ENCODE measurements at places on chromosomes 3 and 15. TPM values are rescaled to one million over a fixed set of nuclear protein-coding genes. Genes with fewer than 3 reads are reported as not detected.

TGM4 gene
- not detected for total RNA-seq

SETD2 gene
- total RNA-seq: 38.1 TPM

- no peak for DNase-seq
Measured at GRCh38 chr15:88247914-88248313, 8.6 kb downstream of the NTRK3 start.

- DNase-seq: no peak
Measured at GRCh38 chr3:40208251-40208650, 101.3 kb upstream of the EIF1B start.

DNA sequence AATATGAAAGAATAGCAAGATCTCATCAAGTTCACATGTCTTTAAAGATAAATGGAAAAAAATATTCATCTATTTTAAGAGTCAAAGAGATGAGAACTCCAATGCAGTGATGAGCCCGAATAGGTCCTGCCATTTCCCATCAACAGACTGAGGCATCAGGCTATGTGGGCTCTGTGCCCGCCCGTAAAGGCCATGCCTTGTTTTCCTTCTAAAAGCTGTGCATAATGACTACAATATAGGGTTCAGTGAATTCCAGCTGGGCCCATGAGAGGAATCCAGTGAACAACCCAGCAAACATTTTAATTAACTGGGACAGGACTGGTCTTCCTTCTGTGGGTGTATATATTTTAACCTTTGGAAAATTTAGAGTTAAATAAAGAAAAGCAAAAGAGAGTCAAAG lies 44.6 kb downstream of the RASGRP1 start:
- DNase-seq: no peak

GRCh38 chr3:114081037-114081436 lies 24.5 kb downstream of the QTRT2 start:
- no peak for DNase-seq

All from psoas muscle (tissue), 8 donors.